Suprapubic skin (tissue), 4 donors: ENCODE measurements at places on chromosomes 2 and 18.

- H3K27me3 ChIP-seq = no peaks in the 10 kb centered on the region
- H3K36me3 ChIP-seq = no peaks in the 10 kb centered on the region
- no peak for DNase-seq
- no peak overlapping the region for H3K27ac ChIP-seq
Measured at GRCh38 chr18:28834889-28835288, 658.0 kb upstream of the CDH2 start.

DNA sequence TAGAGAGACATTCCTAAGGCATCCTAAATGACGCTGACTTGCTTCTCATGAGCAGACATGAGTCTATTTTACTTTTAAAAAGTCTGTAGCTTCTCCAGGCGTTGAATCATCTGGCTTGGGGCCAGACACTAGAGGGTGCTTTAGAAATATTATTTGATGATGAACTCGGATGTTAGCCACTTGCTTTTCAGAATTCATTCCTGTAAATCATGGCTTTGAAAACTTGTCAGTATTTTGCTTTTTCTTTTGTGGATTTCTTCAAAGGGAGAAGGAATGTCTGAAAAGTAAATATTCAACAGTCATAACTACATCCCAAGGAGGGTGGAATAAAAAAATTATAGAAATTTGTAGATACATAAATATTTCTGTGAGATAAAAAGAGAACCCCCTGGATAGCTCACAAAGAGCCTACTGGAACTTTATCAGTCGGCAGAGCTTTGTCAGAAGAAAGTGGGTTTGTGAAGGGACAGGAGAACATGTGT lies 370.8 kb downstream of the OSR1 start:
- DNase-seq = peak; percentile 71
- no peaks in the 10 kb centered on the region for H3K36me3 ChIP-seq
- no peaks in the 10 kb centered on the region for H3K27me3 ChIP-seq
- no peak overlapping the region for H3K27ac ChIP-seq
- H3K4me1 ChIP-seq = peaks cover 25% of the 10 kb centered on the region

DNA sequence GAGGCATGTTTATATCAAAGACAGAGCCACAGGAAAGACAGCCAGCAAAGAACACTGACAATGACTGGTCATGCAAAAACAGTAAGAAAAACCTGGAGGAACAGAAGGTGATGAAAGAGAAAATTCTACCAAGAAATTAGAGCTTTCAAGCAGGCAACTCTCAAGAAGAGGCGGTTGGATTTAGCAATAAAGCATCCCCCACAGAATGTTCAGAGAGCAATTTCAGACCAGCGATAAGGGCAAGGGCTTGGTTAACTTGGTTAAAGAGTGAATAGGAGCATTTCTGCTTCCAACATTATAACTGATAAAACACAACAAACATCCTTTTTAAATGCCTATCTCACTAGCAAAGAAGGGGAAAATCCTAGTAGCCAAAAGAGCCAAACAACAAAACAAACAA lies 68.0 kb upstream of the NCKAP5 start:
- no peaks in the 10 kb centered on the region for H3K36me3 ChIP-seq
- DNase-seq = no peak
- H3K4me3 ChIP-seq = no peak overlapping the region
- no peaks in the 10 kb centered on the region for H3K27me3 ChIP-seq

DNA sequence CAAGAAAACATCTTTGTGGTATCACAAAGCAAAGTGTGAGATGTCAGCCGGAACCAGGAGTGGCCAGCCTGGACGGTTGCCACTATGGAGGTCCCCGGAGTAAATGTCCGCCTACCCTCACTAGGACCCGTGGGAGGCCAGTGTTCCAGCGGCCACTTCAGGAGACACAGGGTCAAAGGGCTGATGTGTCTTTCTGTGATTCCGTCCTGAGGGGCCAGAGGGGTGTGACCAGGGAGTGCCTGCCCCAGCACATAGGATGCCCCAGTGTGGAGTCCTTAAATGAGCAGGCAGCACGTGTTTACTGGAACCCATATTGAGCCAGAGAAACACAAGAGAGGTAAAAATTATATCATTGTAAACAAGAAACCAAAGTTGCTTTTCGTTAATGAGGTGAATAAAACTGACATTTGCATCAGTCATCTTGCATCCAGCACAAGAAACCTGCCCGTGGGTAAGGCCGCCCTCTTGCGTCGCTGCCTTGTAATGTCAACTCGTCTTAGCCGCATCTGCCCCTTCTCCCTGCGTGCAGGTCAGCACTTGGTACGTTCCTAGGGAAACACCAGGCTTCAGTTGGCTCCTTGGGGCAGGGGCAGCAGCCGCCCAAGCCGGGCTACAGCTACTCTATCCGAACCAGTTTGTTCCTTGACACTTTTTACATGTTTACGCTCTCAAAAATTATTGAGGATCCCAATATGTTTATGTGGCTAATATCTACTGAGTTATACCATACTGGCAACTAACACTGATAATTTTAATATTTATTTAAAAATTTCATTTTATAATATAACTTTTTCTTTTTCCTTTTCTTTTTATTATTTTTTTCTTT lies 46.7 kb upstream of the LAPTM4A start:
- peaks cover 15% of the 10 kb centered on the region for H3K4me1 ChIP-seq
- DNase-seq = peak; percentile 94
- H3K36me3 ChIP-seq = no peaks in the 10 kb centered on the region
- no peak overlapping the region for H3K27ac ChIP-seq
- no peaks in the 10 kb centered on the region for H3K27me3 ChIP-seq
- H3K4me3 ChIP-seq = no peak overlapping the region

- H3K27me3 ChIP-seq = no peaks in the 10 kb centered on the region
- DNase-seq = no peak
- H3K36me3 ChIP-seq = no peaks in the 10 kb centered on the region
- no peaks in the 10 kb centered on the region for H3K4me1 ChIP-seq
- H3K27ac ChIP-seq = no peak overlapping the region
Measured at GRCh38 chr2:1483551-1483950, 70.3 kb downstream of the TPO start.

DNA sequence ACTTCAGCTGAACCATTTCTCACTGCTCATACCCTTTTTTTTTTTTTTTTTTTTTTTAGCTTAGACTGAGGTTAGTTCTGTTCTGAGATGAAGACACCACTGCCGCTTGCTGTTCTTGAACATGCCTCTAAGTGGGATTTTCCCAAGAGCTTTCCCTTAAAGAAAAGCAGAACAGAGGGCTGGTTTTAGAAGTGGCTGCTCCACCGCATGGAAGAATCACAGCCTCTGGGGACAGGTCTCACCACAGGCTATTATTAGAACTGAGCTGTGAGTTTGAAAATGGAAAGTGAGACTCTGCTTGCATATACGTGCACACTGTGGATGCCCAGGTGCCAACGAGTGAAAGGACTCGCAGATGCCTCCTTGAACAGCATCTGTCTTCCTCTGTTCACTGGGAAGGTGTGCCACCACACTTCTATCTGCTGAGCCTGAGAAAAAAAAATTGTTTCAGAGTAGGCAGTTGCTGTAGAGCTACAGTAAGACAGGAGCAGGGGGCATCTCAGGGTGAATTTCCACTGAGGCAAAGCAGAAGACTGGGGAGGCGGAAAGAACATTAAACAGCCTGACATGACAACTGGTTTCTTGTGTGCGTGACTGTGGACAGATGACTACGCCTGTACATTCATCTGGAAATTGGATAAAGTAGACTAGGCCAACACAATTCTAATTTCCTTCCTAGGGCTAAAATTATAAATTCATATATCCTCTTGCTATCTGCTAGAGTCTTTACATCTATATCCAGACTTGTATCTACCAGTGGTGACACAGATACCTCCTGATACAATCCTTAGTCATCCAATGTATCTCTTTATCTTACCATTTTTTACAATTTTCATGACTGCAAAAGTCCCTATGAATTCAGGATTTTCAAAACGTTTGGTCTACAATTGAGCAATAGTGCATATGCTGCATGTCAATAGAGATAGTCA lies 1045.7 kb upstream of the CELF4 start:
- no peak overlapping the region for H3K4me3 ChIP-seq
- H3K27me3 ChIP-seq = no peaks in the 10 kb centered on the region
- no peak overlapping the region for H3K27ac ChIP-seq
- no peaks in the 10 kb centered on the region for H3K4me1 ChIP-seq

- H3K27ac ChIP-seq = no peak overlapping the region
- H3K27me3 ChIP-seq = no peaks in the 10 kb centered on the region
- no peaks in the 10 kb centered on the region for H3K4me1 ChIP-seq
- no peak for DNase-seq
- H3K36me3 ChIP-seq = peaks cover 65% of the 10 kb centered on the region
Measured at GRCh38 chr2:190927301-190927700, 46.7 kb downstream of the GLS start.
